DMS53 (cell line): ENCODE measurements at places on chromosomes 5 and 9.

DNA sequence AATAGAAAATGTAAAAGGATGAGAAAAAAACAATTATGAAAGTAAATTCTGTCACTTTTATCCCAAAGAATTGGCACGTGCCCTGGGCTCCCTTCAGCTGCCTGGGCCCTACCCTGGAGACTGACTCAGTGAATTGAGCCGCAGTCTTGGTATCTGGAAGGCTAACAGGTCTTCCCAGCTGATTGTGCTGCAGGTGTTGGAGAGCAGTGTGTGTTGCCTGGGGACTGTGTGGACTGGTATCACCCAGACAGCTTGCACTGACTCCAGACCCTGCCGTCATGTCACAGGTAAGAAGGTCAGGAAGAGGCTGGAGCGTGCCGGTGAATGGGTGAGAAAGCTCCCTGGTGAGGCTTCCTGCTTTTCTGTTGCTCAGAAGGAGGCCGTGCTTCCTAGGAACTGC, 83.3 kb downstream of the AOPEP start:
- DNase-seq: no peak

GRCh38 chr5:89929173-89929572, 480.4 kb downstream of the CETN3 start:
- peak; percentile 4 for DNase-seq

- peak; percentile 86 for DNase-seq
Measured at GRCh38 chr9:136787690-136788400, 3.3 kb upstream of the TMEM141 start.

- DNase-seq: no peak
Measured at GRCh38 chr9:91160599-91161464, 200.9 kb downstream of the AUH start.

GRCh38 chr5:150124596-150124995, 31.0 kb downstream of the PDGFRB start:
- DNase-seq: no peak

GRCh38 chr9:111427186-111427585, 57.0 kb downstream of the ECPAS start:
- no peak for DNase-seq

DNA sequence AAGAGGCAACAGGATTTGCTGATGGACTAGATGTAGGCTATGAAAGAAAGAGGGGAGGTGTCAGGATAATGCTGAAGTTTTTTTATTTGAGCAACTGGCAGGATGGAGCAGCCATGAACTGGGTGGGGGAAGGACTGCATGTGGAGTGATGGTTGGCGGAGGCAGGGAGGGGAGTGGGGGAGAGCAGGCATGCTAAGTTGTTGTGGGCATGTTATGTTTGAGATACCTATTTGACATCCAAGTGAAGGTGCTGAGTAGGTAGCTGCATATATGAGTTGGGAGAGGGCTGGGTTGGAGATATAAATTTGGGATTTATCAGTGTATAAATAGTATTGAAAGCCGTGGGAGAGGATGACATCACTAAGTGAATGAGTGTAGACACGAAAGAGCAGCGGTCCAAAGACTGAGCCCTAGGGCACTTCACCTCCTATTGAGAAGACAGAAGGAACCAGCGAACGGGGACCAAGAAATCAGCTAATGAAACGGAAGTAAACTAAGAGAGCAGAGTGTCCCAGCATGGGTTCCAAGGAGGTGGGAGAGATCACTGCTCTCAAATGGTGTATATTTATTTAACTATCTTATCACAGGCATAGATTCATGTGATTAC, 7.4 kb downstream of the BSPRY start:
- no peak for DNase-seq

DNA sequence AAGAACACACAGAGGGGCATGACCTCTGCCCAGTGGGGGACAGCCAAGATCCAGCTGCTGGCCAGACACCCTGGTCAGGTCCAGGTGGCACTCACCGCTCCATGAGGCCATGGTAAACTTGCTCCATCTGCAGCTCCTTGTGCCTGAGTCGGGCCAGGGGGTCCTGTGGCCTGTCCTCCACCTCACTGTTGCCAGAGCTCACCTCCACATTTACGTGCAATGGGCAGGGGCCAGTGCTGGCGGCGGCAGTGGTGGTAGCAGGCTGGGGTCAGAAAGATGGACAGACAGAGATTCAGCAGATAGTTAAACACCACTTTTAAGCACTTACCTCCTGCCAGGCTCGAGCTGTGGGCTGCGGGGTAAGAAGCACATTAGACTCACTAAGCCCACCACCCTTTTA, 28.0 kb downstream of the AKNA start:
- DNase-seq: no peak

- no peak for DNase-seq
Measured at GRCh38 chr5:133569347-133569746, 43.0 kb downstream of the FSTL4 start.

DNA sequence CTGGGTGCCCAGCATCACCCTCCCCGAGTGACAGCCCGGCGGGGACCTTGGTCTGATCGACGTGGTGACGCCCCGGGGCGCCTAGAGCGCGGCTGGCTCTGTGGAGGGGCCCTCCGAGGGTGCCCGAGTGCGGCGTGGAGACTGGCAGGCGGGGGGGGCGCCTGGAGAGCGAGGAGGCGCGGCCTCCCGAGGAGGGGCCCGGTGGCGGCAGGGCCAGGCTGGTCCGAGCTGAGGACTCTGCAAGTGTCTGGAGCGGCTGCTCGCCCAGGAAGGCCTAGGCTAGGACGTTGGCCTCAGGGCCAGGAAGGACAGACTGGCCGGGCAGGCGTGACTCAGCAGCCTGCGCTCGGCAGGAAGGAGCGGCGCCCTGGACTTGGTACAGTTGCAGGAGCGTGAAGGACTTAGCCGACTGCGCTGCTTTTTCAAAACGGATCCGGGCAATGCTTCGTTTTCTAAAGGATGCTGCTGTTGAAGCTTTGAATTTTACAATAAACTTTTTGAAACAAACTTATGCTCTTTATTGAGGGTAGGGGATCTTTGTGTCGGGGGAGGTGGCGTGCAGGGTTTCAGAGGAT, 1.3 kb downstream of the GADD45G start:
- DNase-seq: peak; percentile 85

GRCh38 chr9:1098551-1098950, 48.4 kb downstream of the DMRT2 start:
- DNase-seq: no peak

DNA sequence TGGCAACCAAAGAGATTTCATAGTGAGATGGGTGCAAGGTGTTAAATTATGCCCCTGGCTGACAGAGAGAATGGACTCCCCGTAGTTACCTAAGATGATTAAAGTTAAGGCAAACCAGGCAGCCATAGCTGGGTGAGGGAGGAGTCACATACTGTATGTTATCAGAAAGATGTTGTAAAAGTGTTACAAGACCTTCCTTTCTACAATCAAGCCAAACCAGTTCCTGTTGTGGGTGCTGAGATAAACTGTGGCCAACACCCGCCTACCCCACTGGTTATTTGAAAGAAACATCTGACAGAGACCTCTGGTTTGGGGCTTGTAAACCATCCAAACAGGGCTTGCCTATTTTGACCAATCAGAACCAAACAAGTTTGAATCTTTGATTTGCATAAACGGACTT, 684.7 kb upstream of the NUDT12 start:
- peak; percentile 4 for DNase-seq

DNA sequence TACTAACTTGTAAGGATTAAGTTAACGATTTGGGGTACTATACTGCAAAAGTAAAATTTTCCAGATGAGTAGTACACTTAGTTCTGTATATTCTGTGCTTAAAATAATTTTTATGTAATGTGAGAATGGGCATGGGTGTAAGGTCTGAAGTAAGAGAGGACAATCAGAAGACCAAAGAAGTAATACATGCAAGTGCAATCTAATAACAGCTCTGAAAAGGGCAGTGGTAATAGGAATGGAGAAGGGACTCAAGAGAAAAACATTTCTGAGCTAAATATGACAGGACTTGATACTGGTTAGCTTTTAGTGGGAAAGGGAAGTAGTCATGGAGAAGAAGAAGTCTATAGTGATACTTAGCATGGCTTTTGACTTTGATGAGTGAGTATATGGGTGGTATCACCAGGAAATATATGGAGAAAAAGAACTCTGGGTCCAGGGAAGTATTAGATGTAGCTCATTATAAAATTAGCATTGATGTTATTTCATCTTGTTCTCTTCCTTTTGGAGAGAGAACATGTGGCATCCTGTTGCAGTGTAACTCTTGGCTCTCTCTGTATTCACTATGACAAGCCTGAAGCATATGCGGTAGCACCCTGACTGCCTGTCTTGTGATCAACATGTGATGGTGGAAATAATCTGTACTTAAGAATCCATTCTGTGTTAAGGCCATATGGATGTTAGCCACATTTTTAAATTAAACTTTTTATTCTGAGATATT, 60.5 kb downstream of the ERCC6L2 start:
- no peak for DNase-seq

DNA sequence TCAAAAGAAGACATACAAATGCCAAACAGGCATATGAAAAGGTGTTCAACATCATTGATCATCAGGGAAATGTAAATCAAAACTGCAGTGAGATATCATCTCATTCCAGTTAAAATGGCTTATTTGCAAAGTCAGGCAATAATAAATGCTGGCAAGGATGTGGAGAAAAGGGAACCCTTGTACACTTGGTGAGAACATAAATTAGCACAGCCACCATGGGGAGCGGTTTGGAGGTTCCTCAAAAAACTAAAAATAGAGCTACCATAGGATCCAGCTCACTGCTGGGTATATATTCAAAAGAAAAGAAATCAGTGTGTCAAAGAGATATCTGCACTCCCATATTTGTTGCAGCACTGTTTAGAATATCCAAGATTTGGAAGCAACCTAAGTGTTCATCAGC, 50.3 kb downstream of the AP3S1 start:
- DNase-seq: no peak

DNA sequence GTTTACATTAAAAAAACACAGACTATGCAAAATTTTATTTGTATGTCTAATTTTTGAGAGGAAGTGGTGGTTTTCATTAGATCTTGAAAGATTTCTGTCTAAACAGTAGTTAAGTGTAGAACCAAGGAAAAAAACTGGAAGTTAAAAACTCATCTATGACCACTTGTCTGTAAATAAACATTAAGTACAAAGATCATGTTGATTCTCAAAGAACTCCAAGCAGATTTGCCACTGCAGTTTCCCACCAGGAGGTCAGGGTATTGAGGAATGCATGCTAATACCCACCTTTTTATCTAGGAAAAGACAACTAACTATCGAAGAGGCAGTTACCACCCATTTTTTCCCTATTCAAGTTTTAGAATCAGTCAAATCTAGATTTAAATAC, 1.9 kb downstream of the STOM start:
- DNase-seq: no peak
